Pulmonary artery endothelial cell (primary cell): ENCODE measurements at places on chromosomes 2 and 18.

DNA sequence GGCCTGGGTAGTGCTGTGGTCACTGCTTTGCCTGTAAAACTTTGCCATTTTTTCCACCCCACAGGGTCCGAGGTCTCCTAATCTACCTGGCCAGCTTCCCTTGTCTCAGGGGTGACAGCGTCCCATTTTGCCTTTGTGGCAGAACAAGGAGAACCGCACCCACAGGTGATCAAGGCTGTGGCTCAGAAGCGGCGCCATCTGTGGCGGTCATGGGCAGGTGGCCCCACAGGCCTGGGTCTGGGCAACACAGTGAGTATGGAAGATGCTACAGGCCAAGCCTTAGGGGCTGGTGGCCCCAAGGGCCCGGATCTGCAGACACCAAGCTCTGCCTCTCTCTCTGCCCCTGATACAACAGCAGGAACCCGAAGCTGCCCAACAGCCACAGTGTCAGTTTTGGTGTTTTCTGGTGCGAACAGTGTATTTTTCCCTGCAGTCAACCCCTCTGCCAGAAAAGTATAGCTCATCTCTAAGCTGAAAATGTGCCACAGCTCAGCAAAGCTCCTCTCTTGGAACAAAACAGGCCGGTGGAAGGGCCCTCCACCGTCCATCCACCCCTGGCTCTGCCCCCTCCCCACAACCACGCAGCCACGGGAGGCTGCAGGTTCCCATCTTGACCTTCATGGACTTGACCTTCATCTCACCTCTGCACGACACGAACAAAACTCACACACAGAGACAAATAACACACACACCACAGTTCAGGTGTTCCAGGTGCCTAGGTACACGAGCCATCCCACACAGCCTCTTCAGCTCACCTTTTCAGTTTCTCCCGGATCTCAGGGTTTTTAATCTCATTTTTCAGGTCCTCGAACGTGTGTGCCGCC, 96.7 kb downstream of the PXDN start:
- DNase-seq = no peak

DNA sequence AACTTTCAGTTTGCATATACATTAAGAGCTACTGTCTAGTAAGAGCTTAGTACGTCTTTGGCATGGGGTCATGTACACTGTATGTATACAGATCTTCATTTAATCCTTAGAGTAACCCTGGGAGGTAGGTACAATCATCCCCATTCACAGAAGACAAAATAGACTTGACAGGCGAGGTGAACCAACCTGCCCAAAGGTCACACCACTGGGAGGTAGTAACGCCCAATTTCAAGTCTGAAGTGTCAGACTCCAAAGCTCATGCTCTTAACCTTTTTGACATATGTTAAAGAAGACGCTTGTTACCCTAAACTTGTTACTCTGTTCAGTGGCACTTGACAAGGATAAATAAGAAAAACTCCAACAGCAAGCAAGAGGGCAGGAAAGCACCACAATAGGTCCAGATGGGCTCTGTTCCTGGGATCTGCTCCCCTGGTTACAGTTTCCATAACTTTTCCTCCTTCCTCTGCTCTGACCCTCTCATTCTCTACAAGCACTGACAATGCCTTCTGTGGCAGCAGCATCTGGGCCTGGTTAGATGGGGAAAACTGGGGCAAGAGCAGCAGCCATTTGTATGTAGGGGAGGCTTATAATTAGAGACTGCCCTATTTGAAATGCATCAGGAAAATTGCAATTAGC, 64.7 kb upstream of the SERTAD2 start:
- DNase-seq = no peak

GRCh38 chr2:112941753-112942653, 31.0 kb downstream of the IL37 start:
- DNase-seq = peak; percentile 40

- no peak for DNase-seq
Measured at GRCh38 chr2:37892436-37893114, 32.5 kb upstream of the RMDN2 start.

- no peak for DNase-seq
Measured at GRCh38 chr2:138428710-138429440, 72.7 kb upstream of the SPOPL start.

DNA sequence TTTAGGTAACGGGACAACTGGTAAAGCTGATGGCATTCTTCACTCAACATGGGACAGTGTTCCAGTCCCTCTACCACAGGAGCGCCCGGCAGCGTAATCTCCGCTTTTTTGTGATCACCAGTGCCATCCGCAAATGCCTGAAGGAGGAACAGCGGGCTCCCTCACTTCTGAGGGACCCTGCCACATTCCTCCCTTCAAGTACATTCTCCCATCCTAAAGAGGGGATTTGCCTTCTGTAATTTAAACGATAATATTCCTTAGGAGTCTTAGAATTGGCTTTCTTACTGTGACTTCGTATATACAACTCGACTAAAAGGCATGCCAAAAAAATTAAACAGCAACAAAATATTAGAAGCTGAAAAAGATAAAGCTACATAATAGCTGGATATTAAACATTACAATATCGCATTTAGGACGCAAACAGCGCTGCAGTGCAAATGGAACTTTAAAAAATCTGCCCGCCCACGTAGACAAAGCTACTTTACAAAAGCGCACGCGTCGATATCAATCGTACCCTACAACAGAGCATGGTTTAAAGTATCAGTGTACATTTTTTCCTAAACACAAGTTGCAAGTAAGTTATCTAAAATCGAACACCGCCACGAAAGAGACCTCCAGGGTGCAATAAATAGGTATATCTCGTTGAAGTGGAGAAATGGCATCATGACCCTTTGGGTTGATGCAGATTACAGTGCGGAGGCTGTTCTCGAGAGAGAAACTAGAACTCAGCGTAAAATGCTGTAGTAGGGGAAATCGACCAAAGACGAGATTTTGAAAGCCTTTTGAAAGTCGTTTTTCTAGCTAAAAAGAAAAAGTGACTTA, 2.3 kb upstream of the VSNL1 start:
- no peak for DNase-seq

- DNase-seq = no peak
Measured at GRCh38 chr2:19632403-19632991, 269.3 kb downstream of the TTC32 start.

DNA sequence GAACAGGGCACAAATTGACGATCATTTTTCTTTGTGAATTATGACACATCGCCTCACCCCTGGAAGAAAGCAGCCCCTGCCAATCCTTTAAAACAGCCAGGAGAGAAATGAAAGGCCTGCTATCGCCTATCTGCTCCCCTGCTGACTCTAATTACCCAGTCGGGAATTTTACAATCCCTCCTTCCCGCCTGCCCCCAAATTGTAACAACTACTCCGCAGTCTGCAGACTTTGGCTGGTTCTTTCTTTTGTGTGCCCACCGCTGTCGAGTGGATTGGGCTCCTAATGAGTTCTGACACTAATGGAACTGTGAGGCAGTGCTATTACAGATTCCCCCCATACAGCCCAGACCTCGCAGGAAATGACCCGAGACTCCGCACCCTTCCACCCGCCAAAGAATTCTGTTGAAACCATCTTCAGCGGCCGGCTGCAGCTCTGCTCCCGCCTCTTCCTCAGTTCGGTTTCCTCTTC, 281.2 kb upstream of the PARD3B start:
- DNase-seq = no peak

DNA sequence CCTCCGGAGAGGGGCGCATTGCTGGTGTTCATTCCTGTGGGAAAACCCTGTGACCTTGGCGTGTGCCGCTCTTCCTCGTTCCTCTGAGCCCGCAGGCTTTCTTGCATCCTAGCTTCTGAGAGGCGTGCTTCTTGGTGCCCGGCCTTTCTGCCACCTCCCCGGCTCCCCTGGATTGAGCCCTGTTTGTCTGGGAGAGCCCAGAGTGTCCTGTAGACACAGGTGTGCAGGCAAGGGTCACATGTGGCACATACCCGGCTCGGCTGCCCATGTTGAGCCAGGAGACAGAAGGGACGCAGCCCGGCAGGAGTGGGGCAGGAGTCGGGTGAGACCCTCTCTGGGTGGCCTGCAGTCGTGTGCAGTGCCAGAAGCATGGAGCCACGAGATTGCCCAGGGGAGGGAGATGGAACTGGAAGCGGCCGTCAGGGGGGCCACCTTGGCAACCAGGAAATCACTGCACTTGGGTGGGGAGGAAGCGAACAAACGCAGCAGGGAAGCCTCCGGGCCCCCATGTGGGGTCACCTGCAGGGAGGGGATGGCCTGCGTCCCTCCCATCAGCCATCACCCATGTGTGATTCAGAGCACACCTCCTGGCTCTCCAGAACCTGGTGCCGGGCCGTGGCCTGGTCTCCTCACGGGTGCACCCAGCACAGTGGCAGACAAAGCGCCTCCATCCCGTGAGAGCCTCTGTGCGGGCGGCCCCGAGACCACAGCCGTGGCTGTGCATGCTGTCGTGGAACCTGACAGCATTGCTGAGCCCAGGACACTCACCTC, 92.9 kb downstream of the SH3BP4 start:
- DNase-seq = no peak

DNA sequence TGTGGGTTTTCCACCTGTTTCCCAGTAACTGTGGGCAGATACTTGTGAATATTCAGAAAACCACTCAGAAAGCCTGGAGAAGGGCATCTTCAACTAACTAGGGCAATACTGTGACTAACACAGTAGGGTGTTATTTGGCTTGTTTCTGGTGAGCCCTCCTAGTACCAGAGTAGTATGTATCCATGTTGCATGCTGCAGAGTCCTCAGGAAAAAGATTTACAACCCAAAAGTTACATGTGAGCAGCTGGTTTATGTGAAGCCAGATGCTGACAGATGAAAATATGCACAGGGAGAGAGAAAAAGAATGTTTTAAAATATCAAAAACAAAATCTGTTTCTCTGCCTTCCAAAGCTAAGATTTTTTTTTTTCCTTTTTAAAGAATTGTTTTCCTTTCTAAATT, 333.2 kb upstream of the UBE2E3 start:
- DNase-seq = no peak

- peak; percentile 66 for DNase-seq
Measured at GRCh38 chr2:109164739-109165221, 35.8 kb downstream of the SH3RF3 start.

GRCh38 chr2:144596073-144596871, 76.4 kb upstream of the ZEB2 start:
- peak; percentile 71 for DNase-seq

GRCh38 chr2:233385489-233386044, 31.3 kb downstream of the DGKD start:
- DNase-seq = no peak

GRCh38 chr2:96801005-96801785, 14.9 kb upstream of the CNNM3 start:
- DNase-seq = no peak

GRCh38 chr2:230717600-230717999, 5.0 kb downstream of the CAB39 start:
- no peak for DNase-seq

DNA sequence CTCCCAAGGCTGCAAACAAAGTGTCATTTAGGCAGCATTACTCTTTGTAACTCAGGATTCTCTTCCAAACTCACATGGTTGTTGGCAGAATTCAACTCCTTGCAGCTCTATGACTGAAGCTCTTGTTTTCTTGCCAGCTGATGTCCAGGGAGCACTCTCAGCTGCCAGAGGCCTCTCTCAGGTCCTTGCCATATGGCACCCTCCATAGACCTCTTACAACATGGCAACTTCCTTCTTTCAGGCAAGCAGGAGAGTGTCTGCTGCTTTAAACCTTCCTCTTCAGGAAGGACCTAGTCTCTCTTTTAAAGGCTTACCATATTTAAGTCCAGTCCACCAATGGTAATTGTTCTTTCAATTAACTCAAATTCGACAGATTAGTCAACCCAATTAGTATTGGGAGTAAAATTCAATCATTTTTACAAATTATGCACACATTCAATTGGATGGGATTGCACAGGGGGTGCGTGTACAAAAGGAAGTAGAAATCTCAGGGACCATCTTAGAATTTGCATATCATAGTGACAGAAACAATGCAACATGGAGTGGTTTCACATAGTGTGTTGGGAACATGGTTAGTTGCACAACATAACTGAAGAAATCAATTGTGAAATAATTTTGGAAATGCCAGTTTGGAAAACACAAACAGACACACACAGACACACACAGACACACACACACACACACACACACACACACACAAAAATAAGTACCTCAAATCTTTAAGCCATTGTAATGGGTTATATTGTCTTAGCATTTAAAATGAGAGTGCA, 893.5 kb upstream of the ZEB2 start:
- no peak for DNase-seq

GRCh38 chr18:57976230-57976773, 67.7 kb upstream of the NEDD4L start:
- no peak for DNase-seq

DNA sequence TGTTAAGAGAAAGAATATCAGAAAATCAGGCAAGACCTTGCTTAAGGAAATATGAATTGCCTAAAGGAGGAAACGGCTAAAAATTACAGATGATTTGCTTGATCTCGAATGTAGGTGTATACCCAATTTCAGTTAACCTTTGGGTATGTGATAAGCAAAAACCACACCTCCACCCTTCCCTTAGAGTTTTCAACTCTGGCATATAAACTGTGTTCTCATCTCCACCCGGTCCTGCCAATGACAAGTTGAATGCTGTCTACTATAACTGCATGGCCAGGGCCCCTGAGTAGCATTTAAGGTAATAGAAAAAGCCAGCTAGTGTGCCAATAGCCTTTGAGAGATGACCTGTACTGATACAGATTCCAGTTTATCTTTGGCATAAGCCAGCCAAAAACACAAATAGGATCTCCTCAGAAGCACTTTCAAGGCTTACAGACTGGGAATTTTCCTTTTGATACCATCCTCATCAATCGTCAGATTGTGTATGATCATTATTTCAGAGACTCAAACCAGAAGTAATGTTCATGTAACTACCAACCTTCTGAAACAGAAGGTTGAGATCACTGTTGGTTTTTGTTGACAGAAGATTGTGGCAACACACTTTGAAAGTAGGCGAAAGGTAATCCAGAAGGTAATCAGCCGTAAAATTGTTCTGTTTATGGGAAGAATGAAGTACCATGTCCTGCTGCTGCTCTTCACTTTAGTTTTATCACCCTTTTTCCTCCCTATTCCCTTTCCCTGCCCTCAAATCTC, 163.1 kb downstream of the GFPT1 start:
- no peak for DNase-seq

DNA sequence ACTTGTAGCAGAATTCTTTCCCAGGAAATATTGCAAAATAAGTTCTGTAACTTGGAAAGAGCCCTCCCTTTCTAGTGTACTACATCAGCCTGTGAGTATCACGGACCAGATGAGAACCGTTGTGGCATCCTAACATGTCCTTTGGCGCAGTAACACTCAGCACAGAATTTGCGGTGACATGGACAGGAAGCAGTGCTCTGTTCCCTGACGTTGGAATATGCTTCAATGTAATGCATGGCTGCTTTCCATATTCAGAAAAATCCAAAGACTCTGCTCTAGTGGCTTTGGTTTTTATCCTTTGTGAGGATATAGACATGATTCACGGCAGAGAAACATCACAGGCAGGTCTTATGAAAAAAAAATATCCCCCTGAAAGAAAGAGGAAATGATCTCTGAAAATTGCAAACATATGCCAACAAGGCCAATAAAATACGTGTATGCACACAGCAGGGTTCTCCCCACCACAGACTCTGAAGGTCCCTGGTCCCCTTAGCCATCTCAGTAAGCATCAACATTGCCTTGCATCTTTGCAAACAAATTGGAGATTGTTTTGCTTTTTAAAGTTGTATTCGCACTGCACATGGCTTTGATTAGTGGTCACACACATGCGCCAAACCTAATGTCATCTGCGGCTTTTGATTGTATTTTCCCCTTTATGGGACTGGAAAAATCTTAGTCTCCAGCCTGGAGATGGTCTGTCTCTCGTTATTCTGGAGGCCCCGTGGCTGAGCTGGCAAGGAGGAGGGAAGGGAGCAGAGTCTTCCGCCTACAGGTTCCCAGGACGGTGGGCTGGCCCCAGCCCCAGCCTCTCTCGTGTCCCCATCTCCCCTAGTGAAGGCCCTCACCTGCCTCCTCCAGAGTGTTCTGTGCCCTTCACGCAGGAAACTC, 122.9 kb downstream of the COPS8 start:
- no peak for DNase-seq

GRCh38 chr18:908758-909724, 4.4 kb downstream of the ADCYAP1 start:
- no peak for DNase-seq
